Effector memory CD8-positive, alpha-beta T cell (primary cell): ENCODE measurements at places on chromosomes 2 and 18.

DNA sequence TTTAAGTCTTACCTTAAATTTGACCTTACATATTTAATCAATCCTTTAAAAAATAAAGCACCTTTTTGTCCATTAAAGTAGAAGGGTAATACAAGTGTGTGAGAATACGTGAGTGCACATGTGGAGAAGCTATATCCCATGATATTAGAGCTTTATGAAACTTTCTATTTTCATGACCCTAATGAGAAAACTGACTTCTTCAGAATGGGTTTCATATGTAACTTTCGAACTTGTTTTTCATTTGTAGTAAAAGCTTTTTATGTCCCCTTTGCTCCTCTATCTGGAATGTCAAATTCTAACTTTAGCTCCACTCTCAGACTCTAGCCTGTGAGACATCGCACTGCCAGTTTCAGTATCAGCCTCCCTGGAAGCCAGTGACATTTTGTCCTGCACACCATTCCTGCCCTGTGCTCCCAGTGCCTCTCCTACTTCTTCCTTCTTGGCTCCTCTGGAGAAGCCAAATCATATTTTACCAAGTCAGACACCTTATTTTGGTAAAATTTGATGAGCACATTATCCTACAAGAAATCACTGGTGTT lies 42.0 kb downstream of the MAPRE2 start:
- no peak for DNase-seq

GRCh38 chr2:31227711-31228125 lies 6.2 kb upstream of the EHD3 start:
- DNase-seq = no peak

DNA sequence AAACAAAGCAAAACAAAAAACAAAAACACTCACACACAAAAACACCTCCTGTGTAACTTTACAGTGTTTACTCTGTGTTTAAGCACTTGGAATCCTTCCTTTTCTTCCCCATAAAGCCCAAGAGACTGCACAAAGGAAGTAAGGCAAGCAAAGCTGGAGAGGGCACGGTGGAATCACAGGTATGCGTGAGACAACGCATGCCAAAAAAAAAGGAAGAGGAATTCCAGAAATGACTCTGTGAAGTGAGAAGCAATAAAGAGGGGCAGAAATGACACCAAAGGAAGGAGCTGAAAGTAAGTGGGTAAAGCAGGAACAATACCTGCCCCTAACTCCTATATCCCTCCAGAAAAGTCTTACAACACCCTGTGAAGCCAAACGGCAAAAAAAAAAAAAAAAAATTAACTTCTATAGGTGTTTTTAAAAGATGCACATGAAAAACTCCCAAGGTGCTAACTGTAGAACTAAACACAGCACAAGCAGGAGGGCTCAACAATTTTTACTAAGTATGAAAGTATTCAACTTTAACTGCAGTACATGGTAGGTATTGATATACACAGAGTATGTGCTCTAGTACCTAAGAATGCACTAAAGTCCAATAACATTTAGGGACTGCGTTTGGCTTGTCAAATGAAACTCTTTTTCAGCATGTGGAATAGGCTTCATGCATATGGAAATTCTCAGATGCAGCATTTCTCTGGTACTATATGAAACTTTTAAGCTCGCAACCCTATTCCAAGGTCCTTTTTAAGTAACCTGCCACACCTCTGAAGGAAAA lies 9.1 kb downstream of the RND3 start:
- no peak for DNase-seq

DNA sequence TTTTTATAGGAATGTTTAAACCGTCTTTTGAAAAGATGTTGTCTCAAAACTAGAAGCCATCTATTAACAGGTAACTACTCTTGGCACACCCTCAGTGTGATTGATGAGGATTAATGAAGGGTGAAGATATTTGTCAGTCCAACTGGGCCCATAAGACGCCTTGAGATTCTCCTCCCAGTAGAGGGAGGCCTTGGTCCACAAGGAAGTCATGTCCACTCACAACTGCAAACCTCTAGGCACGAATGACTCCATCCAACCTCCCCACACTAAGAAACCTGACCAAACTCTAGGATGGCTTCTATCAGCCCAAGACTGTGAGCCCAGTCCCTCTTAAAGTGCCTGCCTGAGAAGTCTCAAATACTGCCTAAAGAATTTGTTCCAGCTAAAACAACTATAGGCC lies 19.2 kb upstream of the GRP start:
- DNase-seq = no peak

- DNase-seq = no peak
These were observed 72.9 kb upstream of the MYCN start for GRCh38 chr2:15867194-15868171.

GRCh38 chr2:145380436-145381017 lies 860.6 kb upstream of the ZEB2 start:
- no peak for DNase-seq

DNA sequence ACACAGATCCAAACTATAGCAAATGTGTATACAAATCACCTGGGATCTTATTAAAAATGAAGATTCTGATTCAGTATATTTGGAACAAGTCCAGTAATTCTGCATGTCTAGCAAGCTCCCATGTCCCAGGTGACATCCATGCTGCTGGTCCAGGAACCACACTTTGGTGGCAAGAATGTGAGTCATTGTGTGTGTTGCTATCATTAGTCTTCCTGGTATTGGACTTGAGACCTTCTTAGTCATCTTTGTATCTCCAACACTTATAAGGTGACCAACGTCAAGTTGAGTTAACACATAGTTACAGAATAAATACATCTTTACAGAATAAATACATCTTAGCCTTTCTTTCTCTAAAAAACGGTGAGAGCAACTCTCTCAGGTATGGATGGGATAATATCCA lies 107.9 kb upstream of the NDUFV2 start:
- no peak for DNase-seq

DNA sequence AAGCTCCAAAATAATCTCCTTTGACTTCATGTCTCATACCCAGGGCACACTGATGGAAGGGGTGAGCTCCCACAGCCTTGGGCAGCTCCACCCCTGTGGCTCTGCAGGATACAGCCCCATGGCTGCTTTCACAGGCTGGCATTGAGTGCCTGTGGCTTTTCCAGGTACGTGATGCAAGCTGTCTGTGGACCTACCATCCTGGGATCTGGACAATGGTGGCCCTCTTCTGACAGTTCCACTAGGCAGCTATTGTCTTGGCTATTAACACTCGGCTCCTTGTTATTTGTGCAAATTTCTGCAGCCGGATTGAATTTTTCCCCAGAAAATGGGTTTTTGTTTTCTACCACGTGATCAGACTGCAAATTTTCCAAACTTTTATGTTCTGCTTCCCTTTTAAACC lies 634.2 kb downstream of the TSN start:
- no peak for DNase-seq

GRCh38 chr18:79318142-79318673 lies 77.5 kb upstream of the NFATC1 start:
- DNase-seq = no peak

GRCh38 chr18:46338205-46338604 lies 234.0 kb downstream of the HAUS1 start:
- no peak for DNase-seq

GRCh38 chr2:206642075-206643025 lies at the start of gene FAM237A:
TSS of gene FAM237A (plus strand) at chr2:206642487. CDS start at chr2:206644237, 1,750 bp downstream.
- DNase-seq = no peak

DNA sequence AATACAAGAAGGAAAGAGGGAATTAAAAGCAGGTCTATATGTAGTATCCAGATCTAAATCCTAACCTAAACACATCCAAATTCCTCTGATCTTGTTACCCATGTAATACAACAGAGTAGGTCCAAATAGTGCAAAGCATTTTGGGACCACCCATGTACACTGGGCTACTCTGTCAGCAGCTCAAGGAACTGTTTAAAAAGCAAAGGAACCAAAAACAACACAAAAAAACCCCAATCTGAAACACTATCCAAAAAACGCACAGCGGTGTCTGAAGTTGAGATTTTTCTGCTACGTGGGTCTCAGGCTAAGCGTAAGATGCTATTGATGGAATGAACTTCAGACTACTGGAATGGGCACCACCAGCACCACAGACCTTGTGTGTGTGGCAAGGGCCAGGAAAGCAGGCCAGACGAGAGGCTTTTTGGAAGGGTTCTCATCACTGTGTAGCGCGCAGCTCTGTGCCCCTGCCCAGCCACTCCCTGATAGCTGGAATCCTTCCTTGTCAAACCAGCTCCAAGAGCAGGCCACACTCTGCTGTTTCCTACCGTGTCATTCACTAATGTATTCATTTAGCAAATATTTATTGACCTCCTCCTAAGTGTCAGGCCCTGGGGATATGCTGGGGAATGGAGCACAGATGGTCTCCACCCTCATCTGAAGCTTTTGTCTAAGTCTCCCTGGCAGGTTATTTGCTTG lies 101.4 kb downstream of the COLEC12 start:
- no peak for DNase-seq

DNA sequence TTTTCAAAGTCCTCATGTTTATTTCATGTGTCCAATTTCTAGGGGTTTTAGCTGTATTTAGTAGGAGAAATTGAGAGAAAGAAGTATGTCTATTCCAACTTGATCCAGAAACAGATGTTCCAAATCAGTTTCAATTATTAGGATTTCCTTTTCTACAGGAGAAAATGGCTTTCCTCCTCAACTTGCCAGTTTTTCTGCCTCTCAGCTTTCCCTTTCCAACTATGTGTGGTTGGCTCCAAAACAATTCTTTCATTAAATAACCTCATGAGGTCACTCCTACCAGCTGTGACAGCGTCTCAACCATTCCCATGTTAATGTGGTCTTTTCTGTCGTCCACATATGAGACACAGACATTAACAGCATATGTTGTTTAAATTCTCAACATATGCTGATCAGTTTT lies 13.1 kb downstream of the XIRP2 start:
- no peak for DNase-seq

DNA sequence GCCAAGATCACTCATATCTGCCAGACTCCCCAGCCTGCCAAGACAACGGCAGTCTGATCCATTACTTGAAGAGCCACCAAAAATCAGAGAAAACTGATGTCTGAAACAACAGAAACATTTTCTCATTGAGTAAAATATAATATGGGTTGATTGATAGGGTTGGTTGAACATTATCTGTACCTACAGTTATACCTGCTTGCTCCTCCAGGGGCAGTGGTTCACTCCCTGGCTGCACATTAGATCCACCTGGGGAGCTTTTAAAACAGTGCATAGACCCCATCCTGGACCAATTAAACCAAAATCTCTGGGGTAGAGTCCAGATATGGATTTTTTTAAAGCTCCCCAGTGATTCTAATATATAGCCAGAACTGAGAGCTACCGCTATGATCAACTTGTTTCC lies 43.6 kb upstream of the SLC14A2 start:
- DNase-seq = no peak

- no peak for DNase-seq
These were observed 555.0 kb upstream of the TMEFF2 start for GRCh38 chr2:192749611-192750200.

DNA sequence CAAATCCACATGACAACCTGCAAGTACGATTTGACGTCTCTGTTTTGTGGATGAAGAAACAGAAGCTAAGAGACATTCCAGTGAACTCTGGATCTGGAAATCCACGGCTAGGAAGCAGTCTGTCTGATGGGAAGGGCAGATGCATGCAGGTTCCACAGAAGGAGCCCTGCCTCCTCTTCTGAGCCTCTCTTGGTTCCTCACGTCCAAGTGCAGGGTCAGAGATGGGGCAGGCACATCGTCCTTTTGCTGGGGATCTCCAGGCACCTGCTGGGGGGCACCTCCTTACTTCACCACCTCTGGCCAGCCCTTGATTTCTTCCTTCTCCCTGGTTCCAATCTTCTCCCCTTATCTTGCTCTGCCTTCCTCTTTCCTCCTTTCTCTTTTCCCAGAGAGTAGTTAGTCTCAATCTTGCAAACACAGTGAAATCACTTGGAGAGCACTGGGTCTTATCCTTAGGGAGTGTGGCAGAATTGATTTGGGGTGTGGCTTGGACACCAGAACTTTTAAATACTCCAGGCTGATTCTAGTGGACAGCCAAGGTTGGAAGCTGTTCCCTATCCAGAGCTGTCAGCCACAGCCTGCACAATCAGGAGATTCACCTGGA lies 137.8 kb downstream of the BCL2 start:
- no peak for DNase-seq

DNA sequence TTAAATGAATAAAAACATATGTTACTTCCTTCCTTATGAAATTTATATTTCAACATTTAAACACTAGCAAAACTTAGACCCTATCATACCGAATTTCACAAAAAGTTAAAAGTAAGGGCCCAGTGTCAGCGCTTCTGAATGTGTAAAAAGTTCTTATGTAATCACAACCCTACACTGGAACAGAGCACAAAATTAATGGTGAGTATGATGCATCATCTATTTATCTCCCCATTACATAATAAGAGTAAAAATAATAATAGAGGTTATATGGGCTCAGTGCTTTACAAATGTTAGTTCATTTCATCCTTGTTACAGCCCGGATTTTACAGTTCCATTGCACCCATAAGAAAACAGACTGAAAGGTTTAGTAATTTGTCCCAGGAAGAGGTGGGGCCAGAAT lies 144.9 kb upstream of the POU3F3 start:
- no peak for DNase-seq

DNA sequence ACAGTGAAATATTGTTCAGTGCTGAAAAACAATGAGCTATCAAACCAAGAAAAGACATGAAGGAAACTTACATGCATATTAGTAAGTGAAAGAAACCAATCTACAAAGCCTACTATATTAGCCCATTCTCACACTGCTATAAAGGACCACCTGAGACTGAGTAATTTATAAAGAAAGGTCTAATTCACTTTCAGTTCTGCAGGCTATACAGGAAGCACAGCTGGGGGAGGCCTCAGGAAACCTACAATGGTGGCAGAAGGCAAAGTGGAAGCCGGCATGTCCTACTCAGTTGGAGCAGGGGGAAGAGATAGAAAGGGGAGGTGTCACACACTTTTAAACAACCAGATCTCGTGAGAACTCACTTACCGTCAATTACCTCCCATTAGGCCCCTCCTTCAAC lies 232.1 kb downstream of the TMX3 start:
- DNase-seq = no peak

DNA sequence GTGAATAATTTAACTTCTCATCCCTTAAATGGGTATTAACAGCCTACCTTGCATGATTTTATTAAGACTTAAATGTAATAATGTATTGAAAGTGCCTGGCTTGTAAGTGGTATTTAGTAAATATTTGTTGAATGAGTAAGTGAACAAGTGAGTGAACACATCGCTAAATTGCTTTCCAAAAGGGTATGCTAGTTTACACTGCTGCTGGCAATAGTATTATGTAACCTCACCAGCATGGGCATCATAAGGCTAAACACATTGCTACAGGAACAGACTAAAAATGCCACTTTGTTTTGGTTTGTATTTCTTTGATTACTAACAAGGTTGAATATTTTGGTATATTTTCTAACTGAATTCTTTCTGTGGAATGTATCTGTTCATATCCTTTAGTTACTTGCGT lies 9.8 kb downstream of the WDR43 start:
- no peak for DNase-seq

- DNase-seq = no peak
These were observed 70.8 kb downstream of the ACAA2 start for GRCh38 chr18:49742316-49743116.

- no peak for DNase-seq
These were observed 22.8 kb upstream of the TTN start for GRCh38 chr2:178829981-178830380.
